ENCODE measurements at places on chromosomes 12 and 14.

- DNase-seq = peak; percentile 65
Measured at GRCh38 chr12:112419297-112420133, 768 bp downstream of the PTPN11 start.

DNA sequence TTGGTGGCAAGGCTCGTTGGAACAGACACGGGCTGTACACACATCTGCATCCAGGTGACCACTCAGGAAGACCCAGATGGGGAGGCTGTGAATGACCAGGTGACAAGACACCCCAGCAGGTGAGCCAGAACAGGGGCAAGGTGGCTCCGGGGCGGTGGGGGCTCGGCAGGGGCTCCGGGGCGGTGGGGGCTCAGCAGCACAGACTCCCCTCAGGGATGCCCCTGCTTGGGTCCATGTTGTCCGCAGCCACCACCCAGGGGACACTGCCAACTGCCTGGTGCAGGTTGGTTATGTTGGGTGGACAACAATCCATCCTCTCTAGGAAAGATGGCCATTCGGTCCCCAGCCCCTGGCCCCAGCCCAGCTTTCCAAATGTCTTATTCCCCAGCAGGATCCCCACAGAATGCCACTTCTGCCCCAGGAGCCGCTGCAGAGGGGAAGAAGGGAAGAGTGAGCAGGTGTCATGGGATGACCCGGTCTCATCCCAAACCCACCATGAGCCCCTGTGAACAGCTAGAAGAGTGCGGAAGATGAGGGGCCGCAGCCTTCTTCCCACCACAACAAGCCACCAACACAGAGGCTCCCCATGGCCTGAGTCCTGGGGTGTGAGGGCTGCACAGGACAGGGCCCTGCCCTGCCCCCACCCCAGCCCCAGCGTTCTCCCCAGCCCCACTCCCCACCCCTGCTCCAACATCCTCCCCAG is 31.4 kb upstream of the C14orf180 start:
- DNase-seq = no peak

DNA sequence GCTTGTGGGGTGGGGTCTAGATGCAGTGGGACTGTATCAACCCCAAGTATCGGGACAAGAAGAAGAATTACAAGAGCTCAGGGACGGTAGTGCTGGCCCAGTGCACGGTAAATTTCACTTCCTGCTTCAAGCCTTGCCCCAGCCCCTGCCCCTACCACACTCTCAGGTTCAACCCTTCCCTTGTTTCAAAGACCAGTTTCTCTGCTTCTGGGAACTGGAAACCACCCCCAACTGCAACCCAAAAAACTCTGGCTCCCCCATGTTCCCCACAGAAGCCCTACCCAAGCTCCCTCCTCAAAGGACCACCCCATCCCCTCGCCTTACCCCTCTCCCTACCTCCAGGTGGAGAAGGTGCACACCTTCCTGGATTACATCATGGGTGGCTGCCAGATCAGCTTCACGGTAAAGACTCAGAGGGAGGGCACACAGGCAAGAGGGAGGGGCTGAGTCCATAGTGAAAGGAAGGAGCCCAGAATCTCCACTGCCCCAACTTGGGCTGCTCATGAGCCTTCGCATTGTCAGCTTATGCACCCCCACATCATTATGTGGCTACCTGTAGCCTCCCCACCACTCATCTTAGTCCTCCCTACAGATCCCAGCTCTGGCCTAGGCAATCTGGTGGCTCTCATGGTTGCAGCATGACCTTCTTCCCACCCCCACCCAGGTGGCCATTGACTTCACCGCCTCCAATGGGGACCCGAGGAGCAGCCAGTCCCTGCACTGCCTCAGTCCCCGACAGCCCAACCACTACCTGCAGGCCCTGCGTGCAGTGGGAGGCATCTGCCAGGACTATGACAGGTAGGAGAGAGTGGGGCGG is 4.3 kb downstream of the CPNE6 start:
- no peak for DNase-seq

DNA sequence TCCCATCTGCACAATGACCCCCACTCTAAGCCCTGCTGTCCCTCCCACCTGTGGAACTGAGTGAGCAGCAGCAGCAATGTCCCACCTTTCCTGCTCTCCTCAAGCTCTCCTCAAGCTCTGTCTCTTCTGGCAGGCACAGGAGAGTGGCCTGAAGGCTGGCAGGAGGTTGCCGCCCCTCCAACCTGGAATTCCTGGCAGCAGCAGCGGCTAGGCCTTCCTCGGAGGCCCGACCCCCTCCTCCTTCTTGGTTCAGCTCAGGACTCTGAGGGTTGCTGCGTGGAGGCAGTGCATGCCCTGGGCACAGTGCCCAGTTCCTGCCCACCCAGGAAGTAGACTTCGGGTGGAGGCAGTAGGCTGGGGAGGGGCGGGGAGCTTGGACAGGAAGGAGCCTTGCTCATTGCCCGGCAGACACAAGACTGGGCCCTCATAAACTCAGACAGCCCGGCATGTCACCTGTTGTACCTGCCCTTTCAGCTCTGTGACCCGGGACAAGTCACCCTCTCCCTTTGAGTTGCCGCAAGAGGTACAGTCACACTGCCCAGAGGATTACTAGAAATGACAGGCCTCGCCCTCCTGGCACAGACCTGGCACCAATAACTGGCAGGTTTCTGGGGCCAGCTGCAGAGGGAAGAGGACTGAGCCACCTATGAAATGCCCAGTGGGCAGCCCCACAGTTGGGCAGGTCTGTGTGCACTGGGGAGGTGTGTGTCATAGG is 2.1 kb upstream of the SERPINA1 start:
- DNase-seq = no peak

DNA sequence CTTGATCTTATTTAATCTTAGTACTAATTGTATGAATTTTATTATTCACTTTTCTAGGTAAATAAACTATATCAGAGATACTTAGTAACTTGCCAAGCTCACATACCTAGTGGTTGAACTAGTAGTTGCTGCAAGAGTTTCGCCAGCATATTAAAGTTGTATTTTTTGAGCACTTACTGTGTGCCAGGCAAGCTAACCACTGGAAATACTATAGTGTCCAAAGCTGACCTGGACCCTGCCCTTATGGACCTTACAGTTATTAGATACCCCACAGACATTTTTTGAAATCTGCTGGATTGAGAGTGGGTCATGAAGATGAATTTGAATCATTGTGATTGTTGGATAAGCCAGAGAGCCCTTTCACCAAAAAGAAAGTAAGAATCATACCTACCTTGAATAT is 125.0 kb downstream of the RAD51B start:
- DNase-seq = no peak

GRCh38 chr14:22097586-22098292 is 424.1 kb upstream of the OR4E1 start:
- DNase-seq = no peak

Measured in GM04504 (cell line).